ENCODE measurements at places on chromosomes 7 and 10. TPM values are rescaled to one million over a fixed set of nuclear protein-coding genes. Genes with fewer than 3 reads are reported as not detected.

DNA sequence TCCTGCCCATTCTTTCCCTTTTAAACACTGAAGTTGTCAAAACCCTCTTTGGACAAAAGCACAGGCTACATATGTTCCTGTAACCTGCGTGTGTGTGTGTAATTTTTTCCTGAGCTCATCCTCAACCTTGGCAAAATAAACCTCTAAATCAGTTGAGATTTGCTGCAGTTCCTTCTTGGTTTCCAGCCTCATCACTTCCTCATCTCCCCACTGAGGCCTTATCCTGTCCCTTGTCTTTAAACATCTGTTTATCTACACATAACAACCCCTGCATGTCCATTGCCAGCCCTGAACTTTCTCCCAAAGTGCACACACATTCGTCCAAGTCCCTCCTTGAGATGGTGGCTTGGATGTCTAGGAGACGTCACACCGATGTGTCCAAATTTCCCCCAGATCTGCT lies 35.5 kb downstream of the LYZL2 start:
- DNase-seq, result no peak

DNA sequence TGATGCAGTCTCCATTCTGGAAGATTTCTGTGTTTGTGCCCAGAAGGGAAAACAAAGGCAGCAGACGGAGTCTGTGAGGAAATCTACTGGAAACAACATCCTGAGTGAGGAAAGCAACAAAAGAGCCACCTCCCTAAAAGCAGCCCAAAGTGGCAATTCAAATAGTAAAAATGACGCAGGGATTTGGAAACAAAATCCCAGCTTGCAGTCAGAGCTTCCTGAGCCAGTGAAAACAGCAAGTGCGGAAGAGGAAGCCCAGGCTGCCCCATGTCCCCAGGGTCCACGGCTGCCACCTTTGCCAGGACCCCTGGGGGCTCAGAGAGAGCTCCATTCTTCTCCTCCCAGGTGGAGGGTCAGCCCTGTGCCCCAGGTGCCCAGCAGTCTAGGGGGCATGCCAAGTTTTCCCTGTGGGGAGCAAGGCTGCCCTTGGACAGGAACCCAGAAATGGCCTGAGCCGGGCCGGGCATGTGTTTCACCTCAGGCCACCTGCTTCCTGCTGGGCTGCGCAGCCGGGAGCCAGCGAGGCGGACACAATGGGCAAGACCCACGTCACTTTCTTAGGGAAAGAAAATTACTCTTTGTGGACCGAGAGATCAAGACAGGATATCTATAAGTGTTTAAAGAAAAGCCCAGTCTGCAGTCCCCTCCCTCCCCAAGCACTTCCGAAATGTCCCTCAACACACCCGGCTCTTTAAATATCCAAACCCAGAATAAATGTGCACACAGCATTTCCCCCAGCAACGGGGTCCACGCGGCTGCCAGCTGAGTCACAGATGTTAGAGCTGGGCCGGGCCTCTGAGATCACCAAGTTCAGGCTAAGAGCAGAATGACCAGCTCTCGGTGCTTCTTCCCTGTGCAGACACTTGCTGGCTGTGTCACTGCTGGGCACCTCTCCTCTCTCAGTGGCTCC lies 231.1 kb downstream of the ARHGAP12 start:
- DNase-seq, result peak; percentile 91

DNA sequence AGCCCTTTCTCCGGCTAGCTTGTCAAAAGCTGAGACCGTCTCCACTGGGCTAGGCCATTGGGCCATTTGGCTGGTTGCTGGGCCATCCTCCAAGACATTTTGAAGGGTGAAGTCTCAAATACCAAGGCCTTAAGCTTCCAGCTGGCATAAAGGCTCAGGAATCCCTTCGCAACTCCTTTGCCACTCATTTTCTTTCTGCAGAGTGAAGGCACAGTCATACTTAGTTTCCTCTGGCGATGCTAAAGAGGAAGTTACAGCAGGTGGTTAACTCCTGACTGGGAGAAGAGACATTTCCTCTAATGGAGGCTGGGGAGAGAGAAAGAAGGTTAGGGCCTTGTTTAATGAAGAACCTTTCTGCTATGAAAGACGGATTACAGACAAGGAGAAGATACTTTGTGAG lies 4.8 kb upstream of the REPIN1 start:
- DNase-seq, result no peak

- DNase-seq, result no peak
Observed at GRCh38 chr7:52992479-52993162, 42.8 kb upstream of the POM121L12 start.

DNA sequence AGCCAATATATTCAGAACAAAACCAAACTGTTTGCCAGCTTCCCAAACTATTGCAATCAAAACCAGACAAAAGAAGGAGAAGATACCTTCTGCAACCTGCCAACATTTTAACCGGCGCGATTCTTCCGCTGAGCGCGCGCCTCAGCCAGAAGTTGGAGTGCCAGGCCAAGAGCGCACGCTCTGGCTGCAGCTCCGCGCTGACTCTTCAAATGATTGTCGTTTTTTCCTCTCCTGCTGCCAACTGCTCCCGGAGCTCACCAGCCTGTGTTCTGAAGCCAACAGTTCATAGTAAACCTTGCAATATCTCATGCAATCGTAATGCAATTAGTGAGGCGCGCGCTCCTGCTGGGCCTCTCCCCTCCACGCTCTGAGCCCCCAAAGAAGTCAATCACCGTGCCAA lies 259.7 kb upstream of the MGMT start:
- DNase-seq, result no peak

DNA sequence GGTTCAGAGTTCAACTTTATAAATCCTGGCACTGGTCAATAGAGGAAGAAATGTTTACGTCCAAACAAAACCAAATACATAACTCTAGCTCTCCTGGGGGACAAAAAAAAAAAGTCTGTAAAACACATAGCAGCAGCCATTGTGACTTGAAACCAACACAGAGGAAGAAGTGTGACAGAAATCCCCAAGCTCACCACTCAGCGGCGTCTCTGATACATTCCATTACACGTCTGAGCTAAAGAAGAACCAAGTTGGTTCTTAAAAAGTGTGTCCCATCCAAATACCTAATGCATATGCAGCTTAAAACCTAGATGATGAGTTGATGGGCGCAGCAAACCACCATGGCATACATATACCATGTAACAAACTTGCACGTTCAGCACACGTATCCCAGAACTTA lies 58.3 kb upstream of the NANOS1 start:
- DNase-seq, result no peak

The CCDC136 gene
- total RNA-seq, result 14.5 TPM

- peak; percentile 85 for DNase-seq
Observed at GRCh38 chr10:110376021-110376766, 71.5 kb upstream of the SMNDC1 start.

DNA sequence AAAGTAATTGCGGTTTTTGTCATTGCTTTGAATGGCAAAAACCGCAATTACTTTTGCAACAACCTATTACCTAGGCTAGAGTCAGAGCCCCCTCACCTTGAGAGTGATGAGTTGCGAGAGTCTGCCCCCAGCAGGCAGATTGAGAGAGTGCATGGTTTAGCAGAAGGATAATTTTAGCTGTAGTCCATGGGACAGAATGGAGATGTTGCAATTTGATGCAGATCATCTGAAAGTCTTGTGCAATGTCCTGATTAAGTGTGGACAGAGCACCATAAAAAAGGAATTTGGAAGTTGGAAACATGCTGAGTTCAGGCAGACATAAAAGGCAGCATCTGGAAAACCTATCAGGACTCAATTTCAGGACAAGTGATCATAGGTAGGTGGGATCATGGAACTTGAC lies 48.7 kb downstream of the GPR141 start:
- DNase-seq, result no peak

DNA sequence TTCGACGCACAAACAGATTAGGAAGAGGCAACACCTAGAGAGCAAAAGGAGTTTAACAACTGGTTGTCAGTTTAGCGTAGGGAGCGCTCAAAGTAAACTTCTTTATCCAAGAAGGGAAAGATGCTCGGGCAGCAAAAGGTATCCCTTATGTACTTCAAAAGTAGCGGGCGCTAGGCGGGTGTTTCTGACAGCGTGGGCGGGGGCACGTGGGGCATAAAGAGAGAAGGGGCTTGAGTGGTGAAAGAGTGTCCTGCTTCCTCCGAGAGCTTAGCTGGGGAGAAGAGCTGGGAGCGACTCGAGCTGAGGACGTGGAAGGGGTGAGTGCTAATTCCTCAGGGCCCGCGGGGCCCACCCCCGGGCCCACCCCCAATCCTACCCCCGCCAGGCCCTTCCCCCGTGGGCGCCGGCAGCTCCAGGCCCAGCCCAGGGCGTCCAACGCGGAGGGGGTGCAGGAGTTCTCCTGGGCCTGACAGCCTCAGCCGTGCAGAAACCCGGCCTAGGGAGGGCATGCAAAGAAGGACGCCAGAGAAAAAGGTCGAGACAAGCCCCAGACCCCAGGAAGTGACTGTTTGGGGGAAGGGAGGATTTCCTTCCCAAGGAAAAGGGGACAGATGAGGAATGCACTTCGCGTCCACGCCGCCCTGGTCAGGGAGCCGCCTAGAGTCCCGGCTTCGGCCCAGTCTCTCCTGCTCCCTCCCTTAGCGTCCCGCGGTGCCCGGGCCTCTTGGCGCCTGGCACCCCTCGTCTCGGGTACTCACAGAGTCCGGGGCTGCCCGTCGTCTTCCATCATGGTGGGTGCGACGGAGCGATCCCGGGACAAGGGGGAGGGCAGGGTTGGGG lies 868 bp downstream of the TIAL1 start:
- DNase-seq, result no peak

DNA sequence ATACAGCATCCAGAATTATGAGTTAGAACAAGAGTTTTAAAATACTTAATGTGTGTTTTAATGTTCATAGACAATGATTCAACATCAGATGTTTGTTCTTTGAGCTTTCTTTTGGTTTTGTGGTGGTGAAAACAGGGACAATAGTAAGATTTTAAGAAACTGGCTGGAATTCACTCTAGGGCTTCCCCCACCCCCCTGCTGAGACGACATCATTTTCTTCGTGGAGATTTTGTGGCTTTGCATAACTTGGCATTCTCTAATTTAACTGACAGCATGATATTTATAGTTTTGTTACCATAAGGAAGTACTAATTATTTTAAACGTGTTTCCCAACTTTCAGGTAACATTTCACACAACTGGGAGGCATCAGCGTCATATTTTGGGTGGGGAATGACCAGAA lies 184.1 kb downstream of the BICC1 start:
- no peak for DNase-seq

The WDFY4 gene
- total RNA-seq, result 1.5 TPM

GRCh38 chr10:74008212-74008731 lies 10.4 kb downstream of the VCL start:
- no peak for DNase-seq

The NCF1 gene
- 4.0 TPM for total RNA-seq

- DNase-seq, result no peak
Observed at GRCh38 chr10:35641676-35642034, 441 bp downstream of the FZD8 start.

DNA sequence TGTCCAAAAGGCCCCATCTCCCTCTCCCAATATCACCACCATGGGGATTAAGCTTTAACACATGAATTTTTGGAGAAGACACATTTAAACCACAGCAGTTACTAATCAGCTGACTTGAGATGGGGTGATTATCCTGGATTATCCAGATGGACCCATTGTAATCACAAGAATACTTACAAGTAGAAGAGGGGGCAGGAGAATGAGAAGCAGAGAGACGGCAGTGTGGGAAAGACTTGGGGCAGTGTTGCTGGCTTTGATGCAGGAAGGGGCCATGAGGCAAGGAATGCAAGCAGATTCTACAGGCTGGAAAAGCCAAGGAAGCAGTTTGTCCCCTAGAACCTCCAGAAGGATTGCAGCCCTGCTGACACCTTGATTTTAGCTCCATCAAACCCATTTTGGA lies 30.7 kb upstream of the INMT start:
- DNase-seq, result no peak

The SFRP4 gene
- 15.0 TPM for total RNA-seq

- DNase-seq, result no peak
Observed at GRCh38 chr10:28837613-28838390, 160.5 kb downstream of the BAMBI start.

DNA sequence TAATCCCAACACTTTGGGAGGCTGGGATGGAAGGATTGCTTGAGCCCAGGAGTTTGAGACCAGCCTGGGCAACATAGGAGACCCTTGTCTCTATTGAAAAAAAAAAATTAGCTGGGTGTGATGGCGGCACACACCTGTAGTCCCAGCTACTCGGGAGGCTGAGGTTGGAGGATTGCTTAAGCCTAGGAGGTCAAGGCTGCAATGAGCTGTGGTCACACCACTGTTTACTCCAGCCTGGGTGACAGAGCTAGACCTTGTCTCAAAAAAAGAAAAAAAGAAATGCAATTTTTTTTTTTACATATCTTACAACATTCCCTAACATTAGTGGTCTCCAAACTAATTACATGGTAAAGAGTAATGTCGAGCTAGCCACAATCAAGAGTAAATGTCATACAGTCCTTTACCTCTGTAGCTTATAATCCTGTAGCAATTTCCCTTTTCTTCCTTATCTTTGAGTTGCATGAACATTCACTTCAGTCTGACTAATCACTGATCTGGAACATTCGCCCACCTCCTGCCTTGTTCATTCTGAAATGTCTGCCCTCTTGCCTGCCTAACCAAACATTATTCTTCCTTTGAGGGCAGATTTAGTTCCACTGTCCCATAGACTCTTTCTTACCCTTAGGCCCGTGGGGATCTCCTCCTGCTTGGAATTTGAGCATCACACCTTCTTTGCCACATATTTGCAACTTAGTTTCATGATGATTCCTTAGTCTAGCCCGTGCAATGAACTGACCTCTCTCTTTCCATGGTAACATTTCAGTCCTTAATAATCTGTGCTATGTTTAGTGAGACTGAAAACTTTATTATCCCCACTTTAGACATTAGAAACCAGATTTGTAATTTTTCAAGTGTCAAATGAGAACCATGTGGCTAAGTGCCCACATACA lies 4.8 kb upstream of the VCL start:
- no peak for DNase-seq

DNA sequence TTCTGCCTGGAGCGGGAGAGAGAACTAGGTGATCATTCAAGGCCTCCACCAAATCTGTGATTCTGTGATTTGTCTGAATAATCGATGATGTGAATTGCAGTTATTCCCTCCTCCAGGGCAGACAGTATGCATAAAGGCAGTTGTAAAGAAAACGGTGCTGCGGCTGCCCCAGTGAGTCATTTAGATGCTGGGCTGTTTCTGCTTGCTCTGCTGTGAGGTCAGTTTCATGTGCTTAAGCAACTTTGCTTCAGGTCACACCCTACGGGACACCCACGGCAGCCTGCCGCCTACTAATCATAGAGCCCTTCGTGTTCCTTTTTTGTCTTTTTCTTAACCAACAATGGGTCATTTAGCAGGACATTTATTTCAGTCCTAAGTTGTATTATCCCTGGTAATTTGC lies 158.1 kb upstream of the PITRM1 start:
- no peak for DNase-seq

GRCh38 chr10:88730864-88731263 lies 24.8 kb downstream of the LIPK start:
- no peak for DNase-seq

The SEC61G gene
- total RNA-seq, result 102 TPM

DNA sequence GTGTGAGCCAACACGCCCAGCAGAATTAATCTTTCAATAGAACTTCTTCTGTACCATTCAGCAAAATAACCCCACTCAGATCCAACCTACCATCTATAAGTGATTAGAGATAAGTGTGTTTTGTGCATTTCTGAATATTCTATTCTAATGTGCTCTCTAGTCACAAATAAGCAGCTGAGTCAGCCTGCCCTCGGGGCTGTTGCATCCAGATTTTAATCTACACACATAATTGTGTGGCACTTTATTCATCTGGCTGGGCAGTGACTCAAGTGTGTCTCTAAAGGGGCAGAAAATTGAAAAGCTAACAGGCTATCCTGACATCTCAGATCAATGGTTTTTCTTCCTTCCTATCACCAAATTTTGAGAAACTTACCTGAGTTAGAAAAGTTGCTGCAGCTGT lies 60.3 kb downstream of the PRR15 start:
- DNase-seq, result no peak
